ENCODE measurements at places on chromosomes 11 and 22.

DNA sequence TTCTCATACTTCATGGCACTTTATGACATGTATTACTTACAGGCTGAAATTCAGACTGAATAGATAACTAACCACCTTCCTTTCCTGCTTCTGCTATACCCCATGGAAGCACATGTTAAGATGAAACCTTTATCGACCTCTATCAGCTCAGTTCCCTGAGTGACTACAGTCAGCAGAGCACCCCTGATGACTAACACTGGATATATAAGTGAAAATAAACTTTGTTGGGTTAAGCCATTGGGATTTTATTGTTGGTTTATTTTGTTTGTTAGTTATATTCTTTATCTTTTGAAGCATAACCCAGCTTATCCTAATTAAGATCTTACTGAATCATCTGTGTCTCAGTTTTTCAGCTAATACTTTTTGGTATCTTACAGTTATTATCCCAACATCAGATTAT lies 23.0 kb upstream of the MAML2 start:
- DNase-seq: no peak

- no peak for DNase-seq
Measured at GRCh38 chr11:107293677-107294344, 163.8 kb downstream of the CWF19L2 start.

- no peak for DNase-seq
Measured at GRCh38 chr11:32188785-32189184, 97.9 kb downstream of the RCN1 start.

DNA sequence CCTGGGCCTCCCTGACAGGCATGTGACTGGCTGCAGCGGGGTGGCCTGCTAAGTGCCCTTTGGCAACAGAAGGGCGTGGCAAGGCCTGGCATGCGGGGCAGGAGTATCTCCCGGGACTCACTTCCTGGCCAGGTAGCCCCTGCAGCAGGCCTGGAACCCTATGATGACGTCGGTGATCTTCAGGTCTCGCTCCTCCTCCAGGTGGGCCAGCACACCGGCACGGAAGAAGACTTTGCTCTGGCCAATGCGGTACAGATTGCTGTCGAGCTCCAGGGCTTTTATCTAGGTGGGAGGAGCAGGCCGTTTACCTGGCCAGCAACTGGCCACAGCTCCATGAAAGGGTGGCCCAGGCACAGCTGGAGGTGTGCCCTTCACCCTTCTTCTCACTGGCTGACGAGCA lies 50.9 kb downstream of the APOL1 start:
- DNase-seq: no peak

DNA sequence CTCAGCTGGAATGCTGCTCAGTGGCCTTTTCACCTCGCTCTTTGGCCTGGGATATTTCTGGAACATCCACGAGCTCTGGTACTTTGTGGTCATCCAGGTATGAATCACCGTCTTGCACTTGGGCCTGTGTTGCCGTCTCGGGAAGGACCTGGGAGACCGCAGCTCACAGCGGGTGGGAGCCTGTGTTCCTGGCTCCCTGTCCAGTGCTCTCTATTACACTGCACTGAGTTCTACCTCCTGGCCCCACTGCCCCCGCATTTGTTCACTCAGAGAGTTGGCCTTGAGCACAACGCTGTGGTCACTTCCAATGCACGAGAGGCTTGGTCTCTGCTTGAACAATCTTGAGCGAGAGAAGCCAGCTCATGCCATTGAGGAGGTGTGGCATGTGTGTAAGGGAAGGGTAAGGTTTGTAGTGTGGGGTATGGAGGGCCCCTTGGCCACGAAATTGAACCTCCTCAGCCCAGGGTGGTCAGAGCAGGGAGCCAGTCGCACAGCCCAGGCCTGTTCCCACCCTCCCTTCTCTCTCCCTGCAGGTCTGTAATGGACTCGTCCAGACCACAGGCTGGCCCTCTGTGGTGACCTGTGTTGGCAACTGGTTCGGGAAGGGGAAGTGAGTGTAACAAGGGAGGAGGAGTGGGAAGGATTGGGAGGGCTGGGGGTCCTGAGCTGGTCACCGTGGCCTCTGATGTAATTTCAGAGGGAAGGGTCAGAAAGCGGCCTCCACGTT lies 16.2 kb downstream of the SLC37A2 start:
- DNase-seq: no peak

DNA sequence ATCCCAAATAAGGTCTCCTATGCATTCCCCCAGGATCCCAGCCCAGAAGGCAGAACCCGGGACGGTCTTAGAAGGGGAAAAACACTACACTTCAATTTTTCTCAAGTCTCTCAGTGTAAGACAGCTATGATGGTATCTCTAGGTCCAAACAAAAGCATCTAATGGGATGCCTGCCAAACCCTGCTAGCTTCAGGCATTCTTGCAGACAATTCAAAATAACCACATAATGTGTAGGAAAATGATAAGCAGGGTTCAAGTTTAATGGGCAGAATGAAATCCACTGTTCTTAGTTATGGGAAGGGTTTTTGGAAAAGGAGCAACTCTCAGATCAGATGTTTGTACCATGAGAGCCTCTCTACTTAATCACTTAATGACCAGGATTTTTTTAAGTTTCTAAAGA lies 119.8 kb upstream of the ANO1 start:
- no peak for DNase-seq

DNA sequence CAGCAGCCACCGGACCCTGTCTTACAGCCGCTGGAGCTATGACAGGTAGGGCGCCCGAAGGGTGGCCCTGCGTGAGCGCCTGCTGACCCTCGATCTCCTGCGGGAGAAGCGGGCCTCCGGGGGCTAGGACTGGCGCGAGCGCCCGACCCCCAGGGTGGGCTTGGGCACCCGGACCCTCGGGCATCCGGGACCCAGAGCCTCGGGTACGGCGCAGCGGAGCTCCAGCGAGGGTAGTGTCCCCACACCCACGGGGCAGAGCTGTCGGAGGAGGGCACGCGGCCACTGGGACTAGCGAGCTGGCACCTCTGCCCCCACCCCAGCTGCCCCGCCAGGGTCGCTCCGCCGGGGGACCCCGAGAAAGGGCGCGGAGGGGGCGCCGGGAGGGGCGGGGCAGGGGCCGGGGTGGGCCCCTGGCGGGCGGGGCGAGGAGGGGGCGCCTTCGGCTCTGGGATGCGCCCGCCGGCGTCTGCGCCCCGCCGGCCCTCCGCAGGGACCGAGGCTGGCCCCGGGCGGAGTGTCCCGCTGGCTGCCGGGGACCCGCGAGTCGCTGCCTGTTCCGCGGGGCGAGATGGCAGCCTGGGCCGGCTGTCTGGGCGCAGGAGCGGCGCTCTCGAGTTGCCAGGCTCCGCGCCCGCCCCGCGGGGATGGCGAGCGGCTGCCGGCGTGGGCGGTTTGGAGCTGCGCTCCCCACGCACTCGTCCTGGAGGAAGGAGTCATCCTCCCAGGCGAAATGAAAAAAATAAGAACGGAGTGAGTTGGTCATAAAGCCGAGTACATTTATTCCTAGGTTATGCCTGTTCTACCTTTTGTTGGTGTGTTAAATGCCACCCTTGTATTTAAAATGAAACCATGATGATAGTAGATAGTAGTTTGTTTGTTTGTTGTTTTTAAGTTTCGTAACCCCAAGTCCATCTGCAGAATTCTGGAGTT lies 32.4 kb downstream of the EIF3F start:
- no peak for DNase-seq

- DNase-seq: no peak
Measured at GRCh38 chr11:119266063-119266462, 50.9 kb downstream of the MCAM start.

Measured in smooth muscle cell of the brain vasculature (primary cell).